ENCODE measurements at places on chromosomes 13 and 19. TPM values are rescaled to one million over a fixed set of nuclear protein-coding genes. Genes with fewer than 3 reads are reported as not detected.

- peaks cover 9% of the 10 kb centered on the region for H3K36me3 ChIP-seq
- DNase-seq, result peak; percentile 64
- H3K4me1 ChIP-seq, result peaks cover 17% of the 10 kb centered on the region
Measured at GRCh38 chr19:47427241-47428176, 8.2 kb upstream of the MEIS3 start.

GRCh38 chr13:98576963-98577835 is at the start of gene STK24:
Gene STK24, minus strand, starts transcription at chr13:98577107. Its CDS starts 321 bp downstream, at chr13:98576786.
- peak within 1 kb of the TSS; percentile 99 for H3K27ac ChIP-seq
- no peaks in the 10 kb centered on the region for H3K36me3 ChIP-seq
- peak; percentile 67 for DNase-seq
- no peaks in the 10 kb centered on the region for H3K27me3 ChIP-seq
- peaks cover 36% of the 10 kb centered on the region for H3K4me1 ChIP-seq

DNA sequence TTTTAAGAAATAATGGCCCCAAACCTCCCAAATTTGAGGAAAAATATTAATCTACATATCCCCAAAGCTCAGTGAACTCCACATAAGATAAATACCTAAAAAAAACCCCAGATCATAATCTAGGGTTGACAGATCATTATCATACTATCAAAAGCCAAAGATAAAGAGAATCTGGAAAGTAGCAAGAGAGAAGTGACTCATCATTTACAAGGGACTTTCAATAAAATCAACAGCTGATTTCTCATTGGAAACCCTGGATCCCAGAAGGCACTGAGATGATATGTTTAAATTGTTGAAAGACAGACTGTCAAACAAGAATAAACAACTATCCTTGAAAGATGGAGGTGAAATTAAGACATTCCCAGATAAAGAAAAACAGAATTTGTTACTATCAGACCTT is 199.3 kb downstream of the KCNRG start:
- peak overlapping the region; percentile 62 for H3K4me3 ChIP-seq
- peaks cover 8% of the 10 kb centered on the region for H3K4me1 ChIP-seq
- peak overlapping the region; percentile 2 for H3K27ac ChIP-seq
- H3K27me3 ChIP-seq, result no peaks in the 10 kb centered on the region
- H3K36me3 ChIP-seq, result peaks cover 3% of the 10 kb centered on the region

Gene PROZ
- not detected for total RNA-seq

- H3K27ac ChIP-seq, result peak overlapping the region; percentile 14
- no peaks in the 10 kb centered on the region for H3K36me3 ChIP-seq
- peaks cover 10% of the 10 kb centered on the region for H3K4me1 ChIP-seq
- no peak overlapping the region for H3K4me3 ChIP-seq
Measured at GRCh38 chr19:48698046-48698445, 2.3 kb downstream of the FUT2 start.

DNA sequence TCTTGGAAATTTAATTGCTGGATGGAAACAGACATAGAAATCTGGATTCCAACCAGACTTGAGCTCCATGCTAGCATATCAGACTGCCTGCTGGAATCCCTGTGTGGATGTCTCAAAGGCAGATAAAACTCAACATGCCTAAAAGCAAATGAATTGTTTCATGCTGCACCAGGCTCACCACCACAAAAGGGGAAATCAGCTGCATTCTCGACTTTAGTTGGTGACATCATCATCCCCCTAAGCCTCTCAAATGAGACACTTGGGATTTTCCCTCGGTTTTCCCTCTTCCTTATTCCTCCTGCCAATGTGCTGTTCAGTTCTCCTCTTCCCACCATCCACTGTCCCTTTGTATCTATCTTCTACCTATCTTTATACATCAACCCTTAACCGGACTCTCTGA is 134.3 kb downstream of the ZDHHC20 start:
- H3K4me1 ChIP-seq, result peaks cover 10% of the 10 kb centered on the region
- no peak overlapping the region for H3K4me3 ChIP-seq
- H3K36me3 ChIP-seq, result peaks cover 5% of the 10 kb centered on the region

- H3K36me3 ChIP-seq, result peaks cover 2% of the 10 kb centered on the region
- DNase-seq, result no peak
Measured at GRCh38 chr13:40599747-40600146, 66.7 kb downstream of the FOXO1 start.

DNA sequence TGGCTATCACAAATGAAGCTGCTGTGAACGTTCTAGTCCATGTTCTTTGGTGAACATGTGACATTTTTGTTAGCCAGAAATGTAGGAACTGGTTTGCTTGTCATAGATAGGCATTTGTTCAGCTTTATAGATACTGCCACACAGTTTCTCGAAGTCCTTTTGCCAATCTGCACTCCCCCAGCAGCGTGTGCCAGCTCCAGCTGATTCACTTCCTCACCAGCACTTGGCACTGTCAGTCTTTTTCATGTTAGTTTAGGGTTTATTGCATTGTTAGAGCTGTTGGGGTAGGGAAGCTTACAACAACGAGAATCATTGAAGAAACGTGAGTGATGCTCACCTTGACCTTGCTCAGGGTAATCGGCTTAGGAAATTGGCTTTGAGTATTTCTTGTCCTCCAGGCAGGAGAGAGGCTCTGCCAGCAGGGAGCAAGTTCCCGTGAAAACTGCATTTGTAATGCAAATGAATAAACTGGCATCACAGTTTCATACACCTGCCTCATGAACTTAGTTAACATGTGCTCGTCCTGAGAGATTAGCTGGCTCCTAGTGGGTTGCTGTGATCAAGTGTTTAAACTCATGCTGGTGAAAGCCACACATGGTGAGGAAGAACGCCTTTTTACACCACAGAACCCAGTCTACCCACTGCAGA is 83.9 kb downstream of the ING1 start:
- DNase-seq, result no peak
- H3K27me3 ChIP-seq, result peaks cover 58% of the 10 kb centered on the region
- H3K36me3 ChIP-seq, result peaks cover 7% of the 10 kb centered on the region
- no peak overlapping the region for H3K27ac ChIP-seq
- H3K4me1 ChIP-seq, result peaks cover 8% of the 10 kb centered on the region

Gene STOML3
- not detected for total RNA-seq

DNA sequence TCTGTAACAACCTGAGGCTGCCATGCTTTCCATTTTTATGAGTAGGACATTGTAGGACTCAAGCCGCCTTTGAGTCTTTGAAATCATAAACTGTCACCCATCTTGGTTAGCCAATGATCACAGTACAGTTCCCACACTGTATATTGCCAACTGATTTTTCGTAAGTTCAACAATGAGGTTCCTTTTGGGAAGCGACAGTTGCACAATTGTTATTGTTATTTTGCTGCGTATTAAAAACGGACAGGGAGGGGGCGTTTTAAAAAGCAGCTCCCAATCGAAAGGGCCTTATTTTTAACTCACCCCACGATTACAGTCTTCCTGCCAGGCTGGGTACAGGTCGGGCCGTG is 601 bp downstream of the SLC46A3 start:
- no peaks in the 10 kb centered on the region for H3K36me3 ChIP-seq
- H3K4me3 ChIP-seq, result peak overlapping the region; percentile 98
- peak overlapping the region; percentile 92 for H3K27ac ChIP-seq
- H3K27me3 ChIP-seq, result no peaks in the 10 kb centered on the region
- no peak for DNase-seq

DNA sequence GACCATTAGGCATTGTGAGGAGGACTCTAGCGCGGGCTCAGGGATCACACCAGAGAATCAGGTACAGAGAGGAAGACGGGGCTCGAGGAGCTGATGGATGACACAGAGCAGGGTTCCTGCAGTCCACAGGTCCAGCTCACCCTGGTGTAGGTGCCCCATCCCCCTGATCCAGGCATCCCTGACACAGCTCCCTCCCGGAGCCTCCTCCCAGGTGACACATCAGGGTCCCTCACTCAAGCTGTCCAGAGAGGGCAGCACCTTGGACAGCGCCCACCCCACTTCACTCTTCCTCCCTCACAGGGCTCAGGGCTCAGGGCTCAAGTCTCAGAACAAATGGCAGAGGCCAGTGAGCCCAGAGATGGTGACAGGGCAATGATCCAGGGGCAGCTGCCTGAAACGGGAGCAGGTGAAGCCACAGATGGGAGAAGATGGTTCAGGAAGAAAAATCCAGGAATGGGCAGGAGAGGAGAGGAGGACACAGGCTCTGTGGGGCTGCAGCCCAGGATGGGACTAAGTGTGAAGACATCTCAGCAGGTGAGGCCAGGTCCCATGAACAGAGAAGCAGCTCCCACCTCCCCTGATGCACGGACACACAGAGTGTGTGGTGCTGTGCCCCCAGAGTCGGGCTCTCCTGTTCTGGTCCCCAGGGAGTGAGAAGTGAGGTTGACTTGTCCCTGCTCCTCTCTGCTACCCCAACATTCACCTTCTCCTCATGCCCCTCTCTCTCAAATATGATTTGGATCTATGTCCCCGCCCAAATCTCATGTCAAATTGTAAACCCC is 2.8 kb upstream of the CEACAM5 start:
- H3K27ac ChIP-seq, result no peak overlapping the region
- H3K36me3 ChIP-seq, result peaks cover 2% of the 10 kb centered on the region
- peaks cover 6% of the 10 kb centered on the region for H3K4me1 ChIP-seq
- peaks cover 68% of the 10 kb centered on the region for H3K27me3 ChIP-seq
- no peak for DNase-seq

GRCh38 chr13:36059321-36059720 is 71.9 kb downstream of the DCLK1 start:
- H3K4me3 ChIP-seq, result no peak overlapping the region
- H3K4me1 ChIP-seq, result no peaks in the 10 kb centered on the region
- DNase-seq, result no peak
- no peaks in the 10 kb centered on the region for H3K27me3 ChIP-seq

DNA sequence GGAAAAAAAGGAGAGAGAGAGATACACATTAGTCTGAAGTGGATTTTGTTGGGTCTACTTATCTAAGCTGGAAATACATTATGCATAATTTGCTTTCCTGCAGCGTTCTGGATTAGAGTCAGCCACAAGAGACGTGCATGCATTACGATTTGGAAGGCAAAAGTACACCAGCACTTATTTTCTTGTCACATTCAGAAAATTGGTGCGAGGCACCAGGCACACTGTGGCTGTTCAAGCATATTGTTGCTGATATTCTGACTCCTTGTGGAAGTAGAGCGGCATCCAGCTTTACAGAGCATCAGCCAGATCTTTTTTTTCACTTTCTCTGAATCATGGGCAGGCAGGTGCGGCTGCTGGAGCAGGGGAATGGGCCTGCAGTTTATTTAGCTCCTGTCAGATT is 905.6 kb upstream of the SPRY2 start:
- no peaks in the 10 kb centered on the region for H3K27me3 ChIP-seq
- H3K27ac ChIP-seq, result no peak overlapping the region
- DNase-seq, result no peak
- no peak overlapping the region for H3K4me3 ChIP-seq
- H3K4me1 ChIP-seq, result no peaks in the 10 kb centered on the region

GRCh38 chr19:38708413-38709024 is 35.8 kb downstream of the CAPN12 start:
- no peak for DNase-seq
- no peak overlapping the region for H3K27ac ChIP-seq
- no peak overlapping the region for H3K4me3 ChIP-seq
- H3K4me1 ChIP-seq, result peaks cover 10% of the 10 kb centered on the region

DNA sequence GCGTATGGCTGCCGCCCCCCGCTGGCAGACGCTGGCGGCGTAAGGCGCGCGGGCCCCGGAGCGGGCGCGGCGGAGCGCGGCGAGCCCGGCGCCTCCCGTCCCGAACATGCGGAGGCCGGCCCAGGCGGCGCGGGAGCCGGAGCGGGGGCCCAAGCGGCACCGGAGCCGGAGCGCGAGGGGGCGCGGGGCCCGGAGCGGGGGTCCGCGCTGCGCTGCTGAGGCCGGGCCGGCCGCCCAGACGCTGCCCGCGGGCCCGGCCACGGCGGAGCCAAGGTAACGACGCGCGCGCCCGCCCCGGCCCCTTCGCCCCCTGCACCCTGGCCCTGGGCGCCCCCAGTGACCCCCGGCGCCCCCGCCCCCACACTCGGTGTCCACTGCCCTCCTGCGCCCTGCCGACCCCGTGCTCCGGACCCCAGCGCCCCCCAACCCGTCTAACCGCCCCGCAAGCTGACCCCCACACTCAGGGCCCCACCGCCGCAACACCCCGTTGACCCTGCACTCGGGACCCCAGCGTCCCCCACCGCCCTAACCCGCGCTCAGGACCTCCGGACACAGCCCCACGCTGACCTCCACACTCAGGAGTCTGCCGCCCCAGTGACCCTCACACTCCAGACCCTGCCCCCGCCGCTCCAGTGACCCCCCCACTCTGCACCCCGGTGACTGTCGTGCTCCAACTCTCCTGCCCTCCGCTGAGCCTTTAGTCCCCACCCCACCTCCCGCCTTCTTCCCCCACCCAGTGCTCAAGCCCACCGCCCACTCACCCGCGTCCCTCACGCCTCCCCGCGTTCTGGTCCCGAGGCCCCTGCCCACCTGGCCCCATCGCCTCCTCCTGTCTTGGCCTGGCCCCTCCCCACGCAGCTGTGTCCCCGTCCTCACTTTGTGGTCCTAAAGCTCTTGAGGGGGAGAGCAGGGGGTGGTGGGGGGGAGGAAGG is at the start of gene CSNK1G2:
Gene CSNK1G2, plus strand, starts transcription at position 27 of the 932 bp plus-strand sequence. CDS start 28,601 bp downstream, outside the sequence.
- no peaks in the 10 kb centered on the region for H3K27me3 ChIP-seq
- no peak for DNase-seq
- peak within 1 kb of the TSS; percentile 97 for H3K4me3 ChIP-seq
- H3K27ac ChIP-seq, result peak within 1 kb of the TSS; percentile 98
- H3K4me1 ChIP-seq, result peaks cover 29% of the 10 kb centered on the region
- H3K36me3 ChIP-seq, result peaks cover 7% of the 10 kb centered on the region

Gene PLPPR3
- not detected for total RNA-seq

- no peak for DNase-seq
- H3K4me1 ChIP-seq, result peaks cover 2% of the 10 kb centered on the region
- peaks cover 2% of the 10 kb centered on the region for H3K36me3 ChIP-seq
- no peaks in the 10 kb centered on the region for H3K27me3 ChIP-seq
- H3K4me3 ChIP-seq, result no peak overlapping the region
Measured at GRCh38 chr13:95137096-95137495, 164.2 kb downstream of the ABCC4 start.

GRCh38 chr13:49464621-49465325 is 20.7 kb downstream of the SETDB2 start:
- no peak overlapping the region for H3K4me3 ChIP-seq
- H3K36me3 ChIP-seq, result peaks cover 7% of the 10 kb centered on the region
- H3K27ac ChIP-seq, result no peak overlapping the region
- DNase-seq, result no peak
- H3K4me1 ChIP-seq, result peaks cover 2% of the 10 kb centered on the region

Gene FGF22
- total RNA-seq, result 0.68 TPM

DNA sequence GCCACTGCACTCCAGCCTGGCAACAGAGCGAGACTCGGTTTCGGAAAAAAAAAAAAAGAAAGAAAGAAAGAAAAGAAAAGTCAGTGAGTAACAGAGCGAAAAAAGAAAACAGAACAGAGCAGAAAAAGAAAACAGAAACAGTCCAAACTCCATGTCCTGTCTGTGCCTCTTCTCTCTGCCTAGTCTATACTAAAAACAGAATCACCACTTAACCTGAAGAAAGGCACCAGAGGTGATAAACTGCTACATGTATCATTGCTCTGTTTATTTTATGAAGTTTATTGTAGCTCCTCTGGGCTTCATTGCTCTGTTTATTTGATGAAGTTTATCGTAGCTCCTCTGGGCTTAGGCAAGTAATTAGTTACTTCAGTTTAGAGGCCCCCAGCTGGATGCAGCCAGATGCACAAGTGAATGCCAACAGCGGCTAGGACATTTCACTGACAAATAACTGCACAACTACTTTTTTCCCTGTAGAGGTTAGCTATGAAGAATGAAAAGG is 39.2 kb downstream of the TBC1D4 start:
- no peak for DNase-seq
- H3K36me3 ChIP-seq, result no peaks in the 10 kb centered on the region
- no peak overlapping the region for H3K4me3 ChIP-seq
- H3K4me1 ChIP-seq, result no peaks in the 10 kb centered on the region
- no peak overlapping the region for H3K27ac ChIP-seq

GRCh38 chr13:33911521-33911920 is 93.6 kb downstream of the RFC3 start:
- no peak overlapping the region for H3K27ac ChIP-seq
- no peaks in the 10 kb centered on the region for H3K4me1 ChIP-seq

Gene ATCAY
- total RNA-seq, result 0.60 TPM

GRCh38 chr13:40613192-40613818 is 53.1 kb downstream of the FOXO1 start:
- peaks cover 9% of the 10 kb centered on the region for H3K36me3 ChIP-seq
- peak; percentile 30 for DNase-seq
- peak overlapping the region; percentile 91 for H3K4me3 ChIP-seq
- H3K27me3 ChIP-seq, result no peaks in the 10 kb centered on the region

Data from T-helper 17 cell (primary cell).